Activated T-helper 1 cell treated with Interleukin-2 at 50 U/mL for 16 hours (primary cell): ENCODE measurements at places on chromosomes 11 and 22.

DNA sequence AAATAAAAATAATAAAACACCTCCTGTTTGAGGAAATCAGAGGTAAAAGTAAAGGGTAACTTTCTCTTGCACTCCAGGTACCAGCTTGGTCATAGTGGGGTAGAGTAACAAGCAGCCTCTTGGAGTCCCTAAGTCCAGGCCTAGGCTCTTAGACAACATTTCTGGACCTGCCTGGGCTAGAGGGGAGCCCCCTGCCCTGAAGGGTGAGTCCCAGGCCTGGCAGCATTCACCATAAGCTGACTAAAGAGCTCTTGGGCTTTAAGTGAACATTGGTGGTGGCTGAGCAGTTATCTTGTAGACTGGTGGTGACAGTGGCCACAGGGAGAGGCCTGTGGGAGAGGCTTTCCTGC lies 18.6 kb upstream of the OR56A3 start:
- no peak for DNase-seq

DNA sequence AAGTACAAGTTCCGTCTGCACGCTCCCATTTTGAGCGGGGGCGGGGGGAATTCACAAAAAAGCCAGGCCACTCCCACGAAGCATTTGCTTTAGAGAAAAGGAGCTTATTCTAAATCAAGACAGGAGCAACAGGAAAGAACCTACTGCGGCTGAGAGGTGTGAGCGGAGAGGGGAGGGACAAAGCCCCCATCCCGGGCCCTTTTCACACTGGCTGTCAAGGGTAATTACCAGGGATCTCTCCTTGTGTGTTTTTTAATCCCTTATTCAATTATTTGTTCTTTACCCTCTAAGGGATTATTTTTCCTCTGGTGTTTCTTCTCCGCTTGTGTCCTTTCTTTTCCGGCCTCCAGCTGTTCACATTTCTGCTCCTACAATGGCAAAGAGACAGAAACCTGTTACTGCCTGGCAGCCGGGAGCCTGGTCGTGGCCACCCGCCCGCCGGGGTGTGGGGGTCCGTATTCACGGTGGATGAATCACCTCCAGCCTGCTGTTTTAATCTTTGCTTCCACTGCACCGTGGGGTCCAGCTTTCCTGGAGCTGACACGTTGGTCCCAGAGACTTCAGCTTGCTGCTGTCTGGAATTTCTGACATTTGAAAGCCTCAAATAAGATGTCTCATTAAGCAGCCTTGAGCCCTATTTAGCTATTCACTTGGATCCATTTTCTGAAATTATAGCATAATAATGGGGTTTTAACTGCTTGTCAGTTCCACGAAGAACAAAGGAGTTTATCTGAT lies 61.4 kb upstream of the FADD start:
- DNase-seq, result no peak

DNA sequence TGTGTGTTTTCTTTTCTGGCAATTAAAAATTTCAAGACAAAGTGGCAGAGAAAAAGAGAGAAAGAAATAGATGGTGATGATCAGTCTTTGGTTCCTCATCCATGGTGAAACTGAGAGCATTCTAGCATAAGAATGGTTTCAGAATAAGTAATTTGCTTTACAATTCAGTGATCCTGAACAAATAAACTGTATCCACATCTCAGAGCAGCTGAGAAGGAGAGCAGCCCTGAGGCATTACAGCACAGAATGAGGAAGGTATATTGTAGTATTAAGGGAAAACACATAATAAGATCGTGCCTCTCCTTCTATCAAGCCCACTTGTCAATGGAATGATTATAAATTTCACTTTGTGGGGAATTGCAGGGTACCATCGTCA lies 17.4 kb downstream of the LUZP2 start:
- DNase-seq, result no peak

DNA sequence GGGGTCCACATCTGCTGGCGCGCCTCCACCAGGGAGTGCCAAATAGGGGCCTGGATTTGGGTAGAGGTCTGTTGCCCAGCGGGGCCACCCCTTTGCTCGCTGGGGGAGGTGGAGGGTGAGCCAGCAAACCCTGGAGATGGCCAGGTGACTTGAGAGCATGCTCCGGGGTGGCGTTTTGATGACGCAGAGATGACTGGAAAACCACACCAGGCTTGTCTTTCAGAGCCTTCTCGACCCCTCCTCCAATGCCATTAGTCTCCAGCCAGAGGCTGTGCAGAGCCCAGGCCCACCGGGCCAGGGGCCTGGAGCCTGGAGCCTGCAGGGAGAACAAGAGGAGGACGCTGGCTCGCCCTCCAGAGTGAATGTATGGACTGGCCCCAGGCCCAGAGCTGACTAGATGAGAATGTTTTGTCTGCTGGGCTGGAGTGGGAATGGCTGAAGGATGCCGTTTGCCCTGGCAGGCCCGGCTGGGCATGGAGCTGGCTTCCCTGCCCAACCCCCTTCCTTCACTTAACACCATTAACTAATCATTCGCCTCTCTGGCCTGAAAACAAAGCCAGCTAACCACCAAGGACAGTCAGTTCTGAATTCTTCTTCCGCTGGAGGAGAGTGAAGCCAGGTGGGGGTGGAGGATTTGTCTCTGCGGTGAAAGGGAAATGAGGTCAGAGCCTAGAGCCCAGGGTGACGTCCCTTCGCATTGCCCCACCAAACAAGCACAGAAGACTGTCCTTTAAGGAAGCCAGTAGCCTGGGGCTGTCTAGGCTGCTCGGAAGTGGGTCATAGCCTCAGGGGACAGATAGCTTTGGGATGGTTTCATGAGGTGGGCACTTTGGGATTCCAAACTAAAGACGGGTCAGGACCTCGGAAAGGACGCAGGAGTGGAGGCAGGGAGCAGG lies 1.6 kb upstream of the MCAM start:
- DNase-seq, result no peak

DNA sequence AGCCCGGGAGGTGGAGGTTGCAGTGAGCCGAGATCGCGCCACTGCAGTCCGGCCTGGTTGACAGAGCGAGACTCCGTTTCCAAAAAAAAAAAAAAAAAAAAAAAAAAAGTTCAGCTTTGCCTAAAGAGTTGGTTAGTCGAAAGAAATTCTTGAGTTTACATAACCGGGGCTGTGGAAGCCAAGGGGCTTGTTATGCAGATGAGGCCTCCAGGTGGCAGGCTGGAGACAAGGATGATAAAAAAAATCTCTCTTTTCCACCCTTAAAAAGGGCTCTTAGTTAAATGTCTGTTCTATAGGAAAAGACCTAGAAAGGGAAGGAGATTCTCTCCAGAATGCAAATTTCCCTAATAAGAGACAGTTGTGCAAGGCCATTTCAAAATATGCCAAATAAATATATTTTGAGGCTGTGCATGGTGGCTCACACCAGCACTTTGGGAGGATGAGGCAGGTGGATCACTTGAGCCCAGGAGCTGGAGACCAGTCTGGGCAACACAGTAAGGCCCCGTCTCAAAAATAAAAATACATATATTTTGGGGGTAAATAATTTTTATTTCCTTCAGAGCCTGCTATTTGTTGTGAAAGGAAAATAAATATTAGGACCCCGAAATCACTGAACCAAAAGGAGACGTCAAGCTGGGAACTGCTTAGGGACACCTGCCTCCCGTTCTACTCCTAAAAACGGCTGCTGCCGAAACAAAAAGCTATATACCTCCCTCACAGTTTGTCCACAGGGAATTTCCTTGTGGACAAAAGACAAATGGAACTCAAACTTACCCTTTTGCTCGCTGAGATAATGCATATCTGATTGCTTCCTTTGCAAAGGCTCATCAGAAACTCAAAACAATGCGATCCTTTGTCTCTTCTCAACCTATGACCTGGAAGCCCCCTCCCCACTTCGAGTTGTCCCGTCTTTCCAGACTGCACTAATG lies 2.4 kb upstream of the IFITM2 start:
- no peak for DNase-seq

DNA sequence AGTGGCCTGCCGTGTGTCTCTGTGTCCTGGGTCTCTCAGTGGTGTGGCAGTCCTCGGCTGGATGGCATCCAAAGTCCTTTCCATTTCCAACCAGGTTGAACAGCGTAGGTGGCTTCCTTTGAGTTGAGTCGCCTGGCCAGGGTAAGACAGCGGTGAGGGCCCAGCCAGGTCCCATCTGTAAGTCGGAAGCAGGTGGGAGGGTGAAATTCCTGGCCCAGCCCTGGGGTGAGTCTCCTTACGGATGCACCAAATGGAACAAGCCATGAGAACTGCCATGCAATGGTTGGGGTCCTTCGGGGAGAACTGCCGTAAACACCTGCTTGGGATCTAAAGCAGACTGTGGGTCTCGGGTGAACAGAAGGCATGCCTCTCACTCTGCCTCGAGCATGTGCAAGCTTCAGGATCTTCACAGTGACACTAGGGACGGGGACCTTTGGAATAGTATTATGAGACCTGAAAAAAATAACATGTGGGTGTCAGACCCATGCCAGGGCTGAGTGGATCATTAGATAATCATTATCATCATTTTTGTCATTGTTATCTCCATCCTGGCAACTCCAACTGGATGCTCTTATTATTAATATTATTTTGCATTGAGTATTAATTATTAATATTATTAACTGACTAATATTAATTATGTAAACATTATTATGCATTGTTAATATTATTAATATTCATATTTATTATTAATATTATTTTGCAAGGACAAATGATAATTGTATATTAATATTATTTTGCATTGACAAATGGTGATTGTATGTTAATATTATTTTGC lies 57.7 kb upstream of the LINC01488 start:
- no peak for DNase-seq

GRCh38 chr22:29299136-29299900 lies 7.1 kb upstream of the GAS2L1 start:
- no peak for DNase-seq

DNA sequence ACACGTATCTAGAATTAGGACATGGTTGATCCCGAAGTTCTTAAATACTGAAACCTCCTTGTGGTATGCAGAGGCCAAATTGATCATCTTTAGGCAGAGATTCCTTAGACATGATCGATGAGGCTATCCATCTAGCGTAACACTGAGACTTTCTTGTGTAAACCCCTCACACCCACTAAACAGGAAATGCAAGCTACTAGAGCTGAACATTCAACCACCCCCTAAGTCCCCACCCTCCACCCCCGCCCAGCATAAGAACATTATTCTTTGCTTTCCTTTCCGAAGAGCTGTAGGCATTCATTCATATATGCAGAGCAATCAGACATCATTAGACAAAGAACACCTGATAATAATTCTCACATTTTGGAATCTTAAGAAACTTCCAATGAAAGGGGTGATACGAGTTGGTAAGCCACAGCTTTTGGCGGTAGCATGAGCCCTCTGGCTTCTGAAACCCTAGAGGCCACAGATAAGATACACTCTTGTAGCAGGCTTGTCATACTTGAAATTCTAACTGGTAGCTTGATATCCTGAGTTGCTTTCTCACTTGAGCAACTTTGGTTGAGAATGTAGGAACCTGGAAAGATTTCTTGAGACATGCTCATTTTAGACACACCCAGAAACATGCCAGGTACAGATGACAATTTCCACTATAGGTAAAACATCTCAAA lies 42.2 kb downstream of the FLI1 start:
- DNase-seq, result no peak

DNA sequence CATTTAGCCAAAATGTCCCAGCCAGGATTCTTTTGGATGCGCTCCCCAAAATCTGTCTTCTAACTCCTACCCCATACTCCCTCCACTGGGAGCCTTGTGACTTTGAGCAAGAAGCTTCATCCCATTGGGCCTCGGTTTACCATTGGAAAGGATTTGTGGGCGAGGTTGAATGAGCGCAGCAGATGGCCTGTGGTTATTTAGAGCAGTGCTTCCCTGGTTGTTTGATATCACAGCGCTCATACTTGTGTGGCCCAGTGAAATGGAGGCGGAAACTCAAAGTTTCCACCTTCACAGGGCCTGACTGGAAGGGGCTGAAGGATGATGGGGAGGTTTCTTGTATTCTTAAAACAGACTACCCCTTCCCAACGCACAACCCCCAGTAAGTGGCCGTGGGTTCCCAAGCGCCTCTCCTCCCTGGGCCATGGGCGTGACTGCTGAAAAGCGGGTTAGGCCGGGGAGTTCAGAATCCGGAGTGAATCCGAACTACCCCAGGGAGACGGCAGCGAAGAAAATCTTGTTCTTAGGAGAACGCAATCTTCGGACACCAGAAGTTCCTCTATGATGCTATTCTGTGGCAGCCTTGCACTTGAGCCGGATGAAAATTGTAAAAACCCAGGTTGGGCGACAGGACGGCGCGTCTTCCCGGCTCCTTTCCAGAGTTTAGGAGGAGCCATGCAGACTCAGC lies 1.2 kb upstream of the ATF4 start:
- DNase-seq, result no peak

DNA sequence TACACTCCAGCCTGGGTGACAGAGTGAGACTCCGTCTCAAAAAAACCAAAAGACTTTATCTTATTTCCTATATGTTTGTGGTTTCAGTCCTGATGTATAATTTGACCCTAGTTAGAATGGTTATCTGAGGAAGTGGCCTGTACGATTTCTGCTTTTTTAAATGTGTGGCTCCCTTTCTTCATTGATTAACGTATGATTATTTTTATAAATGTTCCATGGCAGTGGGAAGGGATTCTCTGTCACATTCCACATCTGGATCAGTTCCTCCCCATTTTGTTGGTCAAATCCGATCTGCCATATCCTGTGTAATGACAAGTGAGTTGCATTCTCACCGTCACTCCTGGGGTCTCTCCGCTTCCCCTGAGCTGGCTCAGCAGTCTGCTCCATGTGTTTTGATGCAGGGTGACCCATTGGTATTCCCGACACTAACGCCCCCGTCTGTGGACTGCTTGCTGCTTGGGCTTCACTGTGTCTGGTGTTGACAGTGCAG lies 20.3 kb downstream of the NEAT1 start:
- no peak for DNase-seq

GRCh38 chr11:134524201-134524600 lies 112.2 kb upstream of the B3GAT1 start:
- no peak for DNase-seq

- DNase-seq, result no peak
Measured at GRCh38 chr22:29256606-29257325, 11.0 kb downstream of the RHBDD3 start.

DNA sequence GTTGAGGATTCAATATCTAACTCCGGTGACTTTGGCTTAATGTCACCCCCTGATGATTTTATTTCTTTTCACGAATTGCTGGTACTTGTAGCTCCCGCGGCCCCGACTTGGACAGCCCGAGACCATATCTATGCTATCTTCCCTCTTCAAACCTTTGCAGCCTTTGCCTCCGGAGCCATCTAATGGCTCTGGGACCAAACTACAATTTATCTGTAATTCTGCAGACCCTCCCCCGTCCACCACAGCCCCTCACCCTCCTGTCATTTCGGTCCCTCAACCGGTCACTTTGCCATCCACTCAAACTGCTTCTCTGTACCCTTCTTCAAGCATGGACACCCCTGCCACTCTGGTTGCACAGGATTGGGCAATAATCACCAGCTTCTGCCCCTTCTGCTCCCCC lies 25.7 kb upstream of the ALDH3B2 start:
- no peak for DNase-seq

DNA sequence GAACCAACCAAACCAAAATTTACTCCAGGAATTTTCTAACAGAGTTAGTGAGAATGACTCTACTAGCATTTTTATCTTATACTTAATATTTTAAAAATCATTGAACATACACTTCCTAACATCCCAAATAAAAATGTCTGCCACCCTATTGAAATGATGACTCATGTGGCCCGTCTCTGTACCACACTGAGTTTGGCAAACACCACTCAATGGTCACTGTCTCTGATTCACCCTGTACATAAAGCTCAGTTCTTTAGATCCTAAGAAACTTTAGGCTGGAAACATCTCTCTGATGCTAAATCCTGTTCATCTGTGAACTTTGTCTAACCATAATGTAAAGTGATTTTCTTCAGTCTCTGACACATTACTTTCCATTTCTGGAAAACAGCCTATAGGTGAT lies 182.0 kb downstream of the CWF19L2 start:
- DNase-seq, result no peak
